Cardiac muscle cell (in vitro differentiated cells and primary cell): ENCODE measurements at places on chromosomes 12 and 14. TPM values are rescaled to one million over a fixed set of nuclear protein-coding genes. Genes with fewer than 3 reads are reported as not detected.

DNA sequence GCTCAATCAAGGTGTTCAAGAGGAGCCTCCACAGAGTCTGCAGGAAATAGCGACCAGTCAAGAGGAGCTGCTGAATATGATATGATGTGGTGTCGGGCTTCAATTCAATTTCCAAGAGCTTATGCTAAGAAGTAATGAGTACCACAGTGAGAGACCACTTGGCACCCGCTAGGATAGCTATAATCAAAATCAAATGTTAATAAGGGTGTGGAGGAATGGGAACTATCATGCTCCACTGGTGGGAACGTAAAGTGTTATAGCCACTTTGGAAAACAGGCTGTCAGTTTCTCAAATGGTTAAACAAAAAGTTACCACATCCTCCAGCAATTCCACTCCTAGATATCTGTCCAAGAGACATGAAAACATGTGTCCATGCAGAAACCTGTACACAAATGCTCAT is 6.7 kb downstream of the POLR3B start:
- no peak for DNase-seq
- peaks cover 13% of the 10 kb centered on the region for H3K4me1 ChIP-seq
- no peaks in the 10 kb centered on the region for H3K27me3 ChIP-seq
- H3K4me3 ChIP-seq, result no peak overlapping the region
- H3K36me3 ChIP-seq, result peaks cover 14% of the 10 kb centered on the region

- H3K4me3 ChIP-seq, result no peak overlapping the region
- no peaks in the 10 kb centered on the region for H3K4me1 ChIP-seq
- no peaks in the 10 kb centered on the region for H3K36me3 ChIP-seq
- H3K27ac ChIP-seq, result no peak overlapping the region
Measured at GRCh38 chr12:26853303-26854030, 20.5 kb upstream of the ITPR2 start.

DNA sequence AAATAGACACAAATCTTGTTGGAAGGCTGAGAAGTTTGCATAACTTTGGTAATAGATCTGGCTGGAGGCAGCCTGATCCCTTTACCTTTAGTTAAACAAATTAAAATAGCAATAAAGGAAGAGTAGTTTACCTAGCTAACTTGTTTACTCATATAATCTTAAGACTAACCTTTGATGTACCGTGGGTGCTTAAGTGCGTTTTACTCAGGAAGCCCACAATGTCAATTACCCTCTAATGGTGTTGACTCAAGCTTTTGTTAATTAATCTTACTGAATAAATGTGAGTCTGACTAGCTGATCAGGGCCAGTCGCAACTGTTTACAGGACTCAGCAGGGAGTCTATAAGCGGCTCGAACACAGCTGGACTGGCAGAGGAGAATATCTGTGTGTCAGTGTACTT is 51.5 kb downstream of the FAR2 start:
- no peaks in the 10 kb centered on the region for H3K36me3 ChIP-seq
- H3K27ac ChIP-seq, result no peak overlapping the region

DNA sequence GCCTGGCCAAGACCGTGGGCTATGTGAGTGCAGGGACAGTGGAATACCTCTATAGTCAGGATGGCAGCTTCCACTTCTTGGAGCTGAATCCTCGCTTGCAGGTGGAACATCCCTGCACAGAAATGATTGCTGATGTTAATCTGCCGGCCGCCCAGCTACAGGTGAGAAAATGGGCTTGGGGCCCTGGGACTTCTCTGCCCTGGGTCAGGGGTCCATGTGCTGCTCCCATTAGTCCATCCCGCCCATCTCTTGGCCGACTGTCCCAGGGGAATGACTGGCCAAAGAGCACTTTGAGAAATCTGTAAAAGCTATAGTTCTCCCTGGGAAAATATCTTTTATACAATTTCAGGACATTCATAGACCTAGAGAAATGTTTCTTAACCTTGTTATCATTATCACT is 63.5 kb downstream of the ACACB start:
- no peak for DNase-seq
- H3K27ac ChIP-seq, result no peak overlapping the region
- H3K36me3 ChIP-seq, result peaks cover 45% of the 10 kb centered on the region
- H3K4me3 ChIP-seq, result no peak overlapping the region

GRCh38 chr12:54024127-54024526 is 4.1 kb upstream of the HOXC6 start:
- H3K36me3 ChIP-seq, result no peaks in the 10 kb centered on the region
- H3K4me3 ChIP-seq, result no peak overlapping the region
- H3K27ac ChIP-seq, result no peak overlapping the region
- peaks cover 100% of the 10 kb centered on the region for H3K27me3 ChIP-seq
- DNase-seq, result no peak

GRCh38 chr14:44778604-44779003 is 183.1 kb downstream of the KLHL28 start:
- no peak overlapping the region for H3K27ac ChIP-seq
- no peak overlapping the region for H3K4me3 ChIP-seq
- no peaks in the 10 kb centered on the region for H3K27me3 ChIP-seq
- peaks cover 5% of the 10 kb centered on the region for H3K4me1 ChIP-seq

GRCh38 chr14:51228391-51228790 is 11.7 kb upstream of the TMX1 start:
- H3K4me1 ChIP-seq, result no peaks in the 10 kb centered on the region
- no peak overlapping the region for H3K4me3 ChIP-seq
- no peaks in the 10 kb centered on the region for H3K36me3 ChIP-seq
- H3K27ac ChIP-seq, result no peak overlapping the region
- no peak for DNase-seq

GRCh38 chr12:95742586-95742985 is 48.0 kb downstream of the NTN4 start:
- no peaks in the 10 kb centered on the region for H3K4me1 ChIP-seq
- DNase-seq, result no peak
- H3K4me3 ChIP-seq, result no peak overlapping the region
- no peak overlapping the region for H3K27ac ChIP-seq
- H3K36me3 ChIP-seq, result no peaks in the 10 kb centered on the region

DNA sequence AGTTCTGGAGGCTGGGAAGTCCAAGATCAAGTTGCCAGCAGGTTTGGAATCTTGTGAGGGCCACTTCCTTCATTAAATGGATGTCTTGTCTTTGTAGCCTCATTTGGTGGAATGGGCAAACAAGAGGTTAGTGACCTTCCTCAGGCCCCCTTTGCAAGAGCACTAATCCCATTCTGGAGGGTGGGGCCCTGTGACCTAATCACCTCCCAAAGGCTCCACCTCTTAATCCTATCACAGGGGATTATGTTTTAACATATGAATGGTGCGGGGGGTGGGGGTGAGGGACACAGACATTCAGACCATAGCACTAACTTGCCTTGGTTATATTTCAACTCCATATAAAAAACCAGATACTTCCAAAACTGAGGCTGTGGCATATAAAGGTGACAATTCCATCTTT is 59.9 kb upstream of the PPP4R3A start:
- H3K4me1 ChIP-seq, result no peaks in the 10 kb centered on the region
- H3K4me3 ChIP-seq, result no peak overlapping the region
- no peaks in the 10 kb centered on the region for H3K36me3 ChIP-seq
- peaks cover 27% of the 10 kb centered on the region for H3K27me3 ChIP-seq
- no peak for DNase-seq
- H3K27ac ChIP-seq, result no peak overlapping the region

GRCh38 chr12:118358612-118359540 is 13.8 kb downstream of the TAOK3 start:
- no peak for DNase-seq
- no peaks in the 10 kb centered on the region for H3K36me3 ChIP-seq
- no peak overlapping the region for H3K27ac ChIP-seq
- peaks cover 7% of the 10 kb centered on the region for H3K4me1 ChIP-seq

DNA sequence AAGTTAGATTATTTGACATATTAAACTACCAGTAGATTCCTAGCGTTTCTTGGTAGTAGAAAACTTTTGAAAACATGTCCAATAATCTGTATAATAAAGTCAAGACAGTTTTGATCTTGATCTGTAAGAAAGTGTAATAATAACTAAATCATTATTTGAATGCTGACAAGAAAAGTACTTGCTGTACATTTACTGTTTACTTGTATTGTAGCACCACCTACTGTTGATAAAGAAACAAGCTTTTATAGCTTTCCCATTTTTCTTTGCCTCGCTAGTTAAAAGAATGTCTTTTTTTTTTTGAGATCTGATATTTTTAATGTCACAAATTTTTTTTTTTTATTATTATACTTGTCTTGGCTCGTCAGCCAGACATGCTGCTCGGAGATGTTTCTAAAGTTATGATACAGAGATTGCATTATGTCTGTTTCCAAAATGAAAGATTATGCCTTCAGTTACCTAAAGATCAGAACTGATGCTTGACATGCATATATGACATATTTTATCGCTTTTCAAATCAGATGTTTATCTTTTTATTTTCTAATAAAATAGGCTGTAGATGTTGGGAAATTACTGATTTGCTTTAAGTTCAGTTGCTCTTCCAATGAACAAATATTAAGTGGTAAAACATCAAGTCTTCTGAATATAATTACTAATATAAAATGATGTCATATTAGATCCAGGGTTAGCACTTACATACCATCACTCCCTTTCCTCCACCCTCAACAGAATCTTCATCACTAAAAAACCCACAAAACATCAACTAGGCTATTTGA is 140.5 kb downstream of the AKAP6 start:
- no peak overlapping the region for H3K27ac ChIP-seq
- H3K4me3 ChIP-seq, result no peak overlapping the region
- no peaks in the 10 kb centered on the region for H3K4me1 ChIP-seq
- DNase-seq, result peak; percentile 54
- H3K27me3 ChIP-seq, result no peaks in the 10 kb centered on the region
- H3K36me3 ChIP-seq, result no peaks in the 10 kb centered on the region

DNA sequence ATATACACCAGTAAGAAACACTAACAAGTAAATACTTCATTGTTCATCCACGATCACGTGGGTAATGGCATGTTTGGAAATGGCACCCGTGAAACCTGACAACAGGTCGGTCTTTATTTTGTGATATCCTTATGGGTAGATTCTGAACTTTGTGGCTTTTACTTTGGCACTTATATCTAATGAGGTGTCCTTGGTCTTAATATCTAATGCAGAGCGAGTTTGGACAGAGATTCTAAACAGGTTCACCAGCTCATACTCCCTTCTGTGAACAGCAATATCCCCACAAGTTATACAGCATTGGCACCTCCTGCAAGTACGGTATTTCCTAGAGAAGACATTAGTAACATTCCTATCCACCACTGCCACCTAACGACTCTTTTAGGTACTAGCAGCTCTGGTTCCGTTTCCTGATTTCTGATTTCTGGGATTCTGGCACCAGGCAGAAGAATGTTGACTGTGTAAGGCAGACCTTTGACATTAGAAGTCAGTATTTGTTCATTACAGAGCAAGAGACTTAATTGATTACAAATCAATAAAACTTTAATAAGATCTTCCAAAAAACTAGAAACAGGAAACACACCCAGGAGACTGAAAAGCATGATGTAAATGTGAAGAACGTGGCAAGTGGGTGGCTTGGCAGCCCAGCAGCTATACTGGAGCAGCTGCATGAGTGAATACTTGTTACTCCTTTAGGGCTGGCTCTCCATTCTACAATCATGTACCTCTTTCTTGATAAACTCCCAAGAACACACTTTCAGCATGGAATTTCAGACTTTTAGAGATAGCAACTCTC is 2.5 kb downstream of the ANG start:
- no peaks in the 10 kb centered on the region for H3K4me1 ChIP-seq
- no peak overlapping the region for H3K27ac ChIP-seq
- peak; percentile 84 for DNase-seq
- no peaks in the 10 kb centered on the region for H3K27me3 ChIP-seq
- H3K4me3 ChIP-seq, result no peak overlapping the region
- H3K36me3 ChIP-seq, result no peaks in the 10 kb centered on the region

DNA sequence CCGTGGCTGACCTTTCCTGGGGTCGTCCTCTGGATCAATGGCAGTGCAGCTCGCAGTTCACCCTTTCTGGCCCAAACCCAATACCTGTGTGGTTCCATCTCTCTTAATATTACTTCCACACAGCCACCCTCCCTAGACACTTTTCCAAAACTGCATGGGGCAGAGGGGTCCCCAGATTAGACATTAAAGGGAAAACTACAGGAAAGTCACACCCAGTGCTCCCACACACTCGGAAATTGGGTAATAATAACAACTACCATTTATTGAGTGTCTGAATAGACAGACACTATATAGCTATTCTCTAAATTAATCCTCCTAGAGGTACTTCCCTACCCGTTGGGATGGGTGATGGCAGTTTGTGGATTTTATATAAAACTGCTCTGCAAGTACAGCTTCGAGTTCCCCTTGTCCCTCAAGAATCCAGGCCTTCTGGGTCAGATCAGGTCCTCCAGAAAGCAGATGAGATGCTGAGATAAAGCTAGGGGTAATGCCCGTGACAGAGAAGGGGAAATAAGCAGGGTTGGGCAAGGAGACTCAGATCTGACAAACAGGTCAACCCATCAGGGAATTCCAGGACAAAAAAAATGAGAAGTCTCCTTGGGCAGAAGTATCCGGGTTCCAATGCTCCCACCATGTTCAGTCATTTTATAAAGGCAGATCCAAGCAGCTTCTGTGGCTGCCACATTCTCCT is 795 bp upstream of the PXN start:
- H3K36me3 ChIP-seq, result no peaks in the 10 kb centered on the region
- no peak overlapping the region for H3K27ac ChIP-seq
- no peak overlapping the region for H3K4me3 ChIP-seq

DNA sequence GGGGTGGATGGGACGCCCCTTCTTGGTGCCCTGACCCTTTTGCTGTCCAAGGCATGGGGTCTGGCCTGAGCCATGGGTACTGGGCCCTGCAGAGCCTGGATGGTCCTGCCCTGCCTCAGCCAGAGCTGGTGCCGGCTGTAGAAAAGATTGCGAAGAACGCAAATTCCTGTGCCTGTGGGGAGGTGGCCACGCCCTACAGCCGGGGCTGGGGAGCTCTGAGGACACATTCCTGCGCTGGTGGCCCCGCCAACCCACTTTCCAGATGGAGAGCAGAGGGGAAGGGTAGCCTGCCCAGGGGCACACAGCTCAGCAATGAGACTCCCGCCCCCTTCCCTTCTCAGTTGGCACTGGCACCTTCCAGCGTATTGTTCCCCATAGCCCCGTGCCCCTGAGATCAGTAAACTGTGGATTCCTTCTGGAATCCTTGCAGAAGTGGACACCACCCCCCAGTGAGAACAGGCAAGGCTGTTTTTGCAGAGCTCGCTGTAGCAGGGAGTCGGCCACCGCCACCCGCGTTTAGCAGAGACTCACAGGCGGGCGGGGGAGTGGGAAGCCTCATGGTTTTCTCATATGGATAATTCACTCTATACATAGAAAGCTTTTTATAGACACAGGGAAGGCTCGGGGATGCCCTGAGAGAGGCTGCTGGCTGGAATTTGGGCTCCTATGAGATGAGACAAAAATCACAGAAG is 8.6 kb downstream of the INF2 start:
- peak; percentile 27 for DNase-seq
- H3K36me3 ChIP-seq, result no peaks in the 10 kb centered on the region
- H3K4me3 ChIP-seq, result no peak overlapping the region

The KRT77 gene
- not detected in 2 replicates for total RNA-seq

The BCL2L14 gene
- not detected in 2 replicates for total RNA-seq

The ACSS3 gene
- total RNA-seq, result 19.4 and 32.4 TPM in 2 replicates

The LGR5 gene
- 0.12 and 0.25 TPM in 2 replicates for total RNA-seq

The LBHD2 gene
- not detected in 2 replicates for total RNA-seq

The SOX5 gene
- 11.9 and 29.4 TPM in 2 replicates for total RNA-seq
